ENCODE measurements at places on chromosomes 16 and 17. TPM values are rescaled to one million over a fixed set of nuclear protein-coding genes. Genes with fewer than 3 reads are reported as not detected.

CACNG5 gene
- 12.2 TPM for total RNA-seq

CHST6 gene
- total RNA-seq, result 5.3 TPM

LLGL2 gene
- total RNA-seq, result 0.92 TPM

PRSS27 gene
- total RNA-seq, result 3.9 TPM
